ENCODE measurements at places on chromosomes 13 and 19.

- DNase-seq: no peak
Measured at GRCh38 chr19:55611300-55611982, 6.0 kb downstream of the ZNF865 start.

DNA sequence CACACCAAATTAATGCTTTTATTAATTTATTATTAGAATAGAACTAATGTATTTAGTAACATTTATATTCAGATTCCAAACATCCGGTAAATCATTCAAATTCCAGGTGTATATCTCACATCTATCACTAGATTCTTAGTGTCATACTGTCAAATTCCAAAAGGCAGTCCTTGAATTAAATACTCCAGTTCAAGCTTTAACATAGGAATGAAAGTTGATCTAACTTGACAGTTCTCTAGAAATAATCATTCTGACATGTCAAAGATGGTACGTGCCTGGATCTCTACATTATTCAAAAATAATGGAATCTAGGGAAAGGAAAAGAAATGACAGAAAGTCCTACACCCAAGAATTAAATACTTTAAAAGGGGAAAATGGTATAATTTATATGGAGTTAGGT lies 1161.5 kb downstream of the PCDH9 start:
- DNase-seq: no peak

DNA sequence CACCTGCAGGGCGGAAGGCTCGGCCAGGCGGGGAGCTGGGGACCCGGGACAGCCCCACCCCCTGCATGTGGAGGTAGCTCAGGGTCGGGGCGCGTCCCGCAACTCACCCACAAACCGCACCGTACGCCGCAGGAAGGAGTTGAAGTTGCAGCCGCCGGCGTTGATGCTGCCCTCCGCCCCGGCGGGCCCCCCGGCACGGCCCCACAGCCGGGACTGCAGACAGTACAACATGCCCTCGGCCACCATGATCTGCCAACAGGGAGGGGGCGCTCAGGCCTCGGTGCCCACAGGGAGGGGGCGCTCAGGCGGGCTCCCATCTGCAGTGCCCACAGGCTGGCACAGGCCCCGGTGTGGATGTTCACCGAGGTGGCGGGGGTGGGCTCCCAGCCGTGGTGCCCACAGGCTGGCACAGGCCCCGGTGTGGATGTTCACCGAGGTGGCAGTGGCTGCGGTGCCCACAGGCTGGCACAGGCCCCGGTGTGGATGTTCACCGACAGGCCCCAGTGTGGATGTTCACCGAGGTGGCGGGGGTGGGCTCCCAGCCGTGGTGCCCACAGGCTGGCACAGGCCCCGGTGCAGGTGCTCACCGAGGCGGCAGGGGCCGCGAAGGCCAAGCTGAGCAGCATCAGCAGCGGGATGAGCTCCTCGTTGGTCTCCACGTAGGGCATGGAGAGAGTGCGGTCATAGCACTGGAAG lies 6.5 kb downstream of the PLPPR3 start:
- DNase-seq: no peak

- peak; percentile 100 for DNase-seq
Measured at GRCh38 chr19:36114721-36115452, at the start of gene POLR2I. Gene POLR2I (minus strand): TSS chr19:36114875. CDS start chr19:36114856, 19 bp downstream.

DNA sequence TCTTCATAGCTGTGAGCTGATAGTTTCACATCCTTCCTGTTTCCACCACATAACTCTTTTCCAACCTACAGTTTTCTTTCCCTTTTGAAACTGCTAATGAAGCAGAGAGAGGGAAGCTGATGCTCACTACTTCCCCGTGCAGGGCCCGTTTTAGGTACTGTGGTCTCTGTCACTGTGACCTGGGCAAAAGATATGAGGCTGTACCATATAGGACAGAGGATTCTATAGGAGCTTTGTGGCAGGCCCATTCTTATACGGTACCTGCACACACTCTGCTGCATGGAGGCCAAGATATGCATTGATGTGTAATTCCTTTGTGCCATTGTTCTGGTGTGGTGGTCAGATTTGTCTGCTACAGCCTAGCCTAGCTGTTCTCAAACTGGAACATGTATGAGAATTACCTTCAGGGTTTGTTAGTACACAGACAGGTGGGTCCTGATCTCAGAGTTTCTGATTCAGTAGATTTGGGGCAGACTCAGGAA lies 577.3 kb downstream of the LMO7 start:
- DNase-seq: no peak

DNA sequence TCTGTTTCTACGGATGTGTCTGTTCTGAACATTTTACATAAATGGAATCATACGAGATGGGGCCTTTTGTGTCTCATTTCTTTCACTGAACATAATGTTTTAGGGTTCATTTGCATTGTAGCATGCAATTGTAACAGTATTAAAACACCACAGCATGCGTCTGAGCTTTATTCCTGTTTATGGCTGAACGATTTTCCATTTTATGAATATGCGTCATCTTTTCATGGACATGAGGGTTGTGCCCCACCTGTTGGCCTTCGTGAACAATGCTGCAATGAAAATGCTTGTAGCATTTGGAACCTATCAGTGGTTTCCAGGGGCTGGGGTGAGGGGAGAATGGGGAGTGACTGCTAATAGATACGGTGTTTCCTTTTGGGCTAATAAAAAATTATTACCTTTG lies 5.1 kb downstream of the OR10H1 start:
- DNase-seq: no peak

- no peak for DNase-seq
Measured at GRCh38 chr13:57558051-57558467, 73.5 kb upstream of the PCDH17 start.

GRCh38 chr19:49473868-49474541 lies at the start of gene FLT3LG:
Gene FLT3LG (plus strand): TSS chr19:49474215. CDS start chr19:49474640, 425 bp downstream.
- peak; percentile 73 for DNase-seq

- no peak for DNase-seq
Measured at GRCh38 chr13:102571075-102571474, 25.7 kb upstream of the TPP2 start.

- peak; percentile 73 for DNase-seq
Measured at GRCh38 chr19:1910177-1910576, 5.0 kb downstream of the ADAT3 start.

DNA sequence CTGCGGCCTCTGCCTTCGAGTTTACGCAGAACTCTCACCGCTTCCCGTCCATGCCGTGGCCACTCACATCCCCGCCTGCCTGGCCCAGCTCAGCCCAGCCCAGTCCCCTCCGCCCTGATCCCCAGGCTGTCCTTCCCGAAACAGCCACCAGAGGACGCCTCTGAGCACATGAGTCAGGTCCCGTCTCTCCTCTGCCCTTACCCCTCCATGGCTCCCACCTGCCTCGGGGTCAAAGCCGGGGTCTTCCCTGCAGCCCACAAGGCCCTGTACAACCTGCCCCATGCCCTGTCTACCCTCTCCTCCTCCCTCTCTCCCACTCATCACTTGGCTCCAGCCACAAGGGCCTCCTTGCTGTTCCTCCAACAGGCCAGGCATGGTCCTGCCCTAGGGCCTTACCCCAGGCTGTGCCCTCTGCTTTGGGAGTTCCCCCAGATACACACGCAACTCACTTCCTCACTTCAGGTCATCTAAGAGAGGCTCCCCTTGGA lies 8.1 kb upstream of the SEMA6B start:
- DNase-seq: peak; percentile 35

DNA sequence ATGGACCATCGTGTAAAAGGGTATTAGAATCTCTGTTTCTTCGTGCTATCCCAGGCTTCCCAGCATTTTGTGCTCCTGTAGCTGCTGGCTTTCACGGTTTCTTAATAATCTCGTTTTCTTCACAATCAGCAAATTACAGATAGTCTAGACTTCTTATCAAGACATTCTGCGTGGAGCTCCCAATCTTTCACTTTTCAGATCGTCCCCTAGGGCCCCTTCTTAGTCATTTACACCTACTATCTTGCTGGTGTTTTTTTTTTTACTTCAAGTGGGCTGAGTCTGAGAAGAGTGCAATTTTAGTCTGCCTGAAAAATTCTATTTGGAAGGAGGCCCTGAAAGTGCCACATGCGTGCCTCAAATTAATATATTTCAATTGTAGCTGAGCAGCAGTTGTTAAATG lies 275.1 kb downstream of the SHISA2 start:
- DNase-seq: no peak

DNA sequence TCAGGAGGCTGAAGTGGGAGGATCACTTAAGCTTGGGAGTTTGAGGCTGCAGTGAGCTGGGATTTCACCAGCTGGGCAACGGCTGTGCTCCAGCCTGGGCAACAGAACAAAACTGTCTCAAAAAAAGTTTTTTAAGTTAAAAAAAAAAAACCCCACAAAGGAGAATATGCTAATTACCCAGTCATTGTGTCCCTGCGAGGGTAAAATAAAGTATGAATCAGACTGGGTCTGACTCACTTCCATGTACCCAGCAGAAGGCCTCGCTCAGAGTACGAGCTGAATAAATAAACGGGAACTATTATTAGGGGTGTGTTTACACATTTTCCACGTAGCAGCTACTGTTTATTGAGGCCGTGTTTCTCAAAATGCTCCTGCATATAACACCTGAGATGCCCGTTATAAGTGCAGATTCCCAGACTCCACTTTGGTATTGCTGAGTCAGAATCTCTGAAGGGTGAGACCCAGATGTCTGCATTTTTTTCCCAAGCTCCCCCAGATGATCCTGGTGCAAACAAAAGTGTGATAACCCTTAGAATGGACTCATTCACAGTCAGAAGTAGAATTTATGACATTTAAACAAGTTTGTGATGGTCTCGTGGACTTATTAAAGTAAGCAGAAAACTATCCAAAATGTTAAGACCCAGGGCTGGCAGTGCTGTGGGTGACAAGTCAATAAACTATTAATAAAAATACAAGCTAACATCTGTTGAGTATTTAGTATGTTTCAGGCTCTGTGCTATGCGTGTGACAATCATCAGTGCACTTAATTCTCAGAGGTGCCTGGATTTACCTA lies 28.2 kb downstream of the KCNC3 start:
- peak; percentile 39 for DNase-seq

- peak; percentile 4 for DNase-seq
Measured at GRCh38 chr19:23916991-23917390, 2.3 kb downstream of the ZNF726 start.

- no peak for DNase-seq
Measured at GRCh38 chr13:40581277-40581579, 85.2 kb downstream of the FOXO1 start.

DNA sequence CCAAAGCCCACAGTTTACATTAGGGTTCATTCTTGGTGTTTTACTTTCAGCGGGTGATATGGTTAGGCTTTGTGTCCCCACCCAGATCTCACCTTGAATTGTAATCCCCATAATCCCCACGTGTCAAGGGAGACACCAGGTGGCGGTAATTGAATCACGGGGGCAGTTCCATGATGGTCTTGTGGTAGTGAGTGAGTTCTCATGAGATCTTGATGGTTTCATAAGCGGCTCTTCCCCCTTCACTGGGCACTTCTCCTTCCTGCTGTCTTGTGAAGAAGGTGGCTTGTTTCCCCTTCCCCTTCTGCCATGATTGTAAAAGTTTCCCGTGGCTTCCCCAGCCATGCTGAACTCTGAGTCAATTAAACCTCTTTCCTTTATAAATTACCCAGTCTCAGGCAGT lies 12.0 kb downstream of the FPR2 start:
- DNase-seq: no peak

DNA sequence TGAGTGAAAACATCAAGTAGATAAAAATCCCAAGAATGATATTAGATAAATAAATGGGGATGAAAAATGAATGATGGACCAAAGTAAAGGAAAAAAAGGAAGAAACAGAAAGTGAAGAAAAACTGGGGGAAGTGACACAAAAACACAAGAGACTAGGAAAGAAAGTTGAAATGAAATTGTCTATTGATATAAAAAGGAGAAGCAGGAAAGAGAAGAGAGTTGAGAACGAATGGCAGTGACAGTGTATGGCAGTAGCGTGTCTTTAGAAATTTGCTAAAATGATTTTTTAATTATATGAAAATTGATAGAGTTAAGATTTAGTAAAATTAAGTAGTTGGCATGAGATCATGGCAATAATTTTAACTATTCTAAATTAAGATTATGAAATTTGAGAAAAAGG lies 36.3 kb upstream of the SGCG start:
- no peak for DNase-seq

- peak; percentile 19 for DNase-seq
Measured at GRCh38 chr13:35747594-35747993, 271.1 kb upstream of the MAB21L1 start.

DNA sequence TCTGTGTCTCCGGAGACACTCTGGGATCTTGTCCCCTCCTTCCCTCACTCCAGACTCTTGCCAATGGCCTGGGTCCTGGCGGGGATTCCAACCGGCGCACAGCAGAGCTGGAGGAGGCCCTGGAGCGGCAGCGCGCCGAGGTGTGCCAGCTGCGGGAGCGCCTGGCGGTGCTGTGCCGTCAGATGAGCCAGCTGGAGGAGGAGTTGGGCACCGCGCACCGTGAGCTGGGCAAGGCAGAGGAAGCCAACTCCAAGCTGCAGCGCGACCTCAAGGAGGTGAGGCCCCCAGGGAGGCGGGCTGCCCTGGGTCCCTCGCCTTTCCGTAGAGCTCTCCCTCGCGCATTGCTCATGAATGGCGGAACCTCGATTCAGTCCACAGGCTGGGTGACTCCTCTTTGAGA lies 11.0 kb downstream of the PPFIA3 start:
- DNase-seq: no peak

DNA sequence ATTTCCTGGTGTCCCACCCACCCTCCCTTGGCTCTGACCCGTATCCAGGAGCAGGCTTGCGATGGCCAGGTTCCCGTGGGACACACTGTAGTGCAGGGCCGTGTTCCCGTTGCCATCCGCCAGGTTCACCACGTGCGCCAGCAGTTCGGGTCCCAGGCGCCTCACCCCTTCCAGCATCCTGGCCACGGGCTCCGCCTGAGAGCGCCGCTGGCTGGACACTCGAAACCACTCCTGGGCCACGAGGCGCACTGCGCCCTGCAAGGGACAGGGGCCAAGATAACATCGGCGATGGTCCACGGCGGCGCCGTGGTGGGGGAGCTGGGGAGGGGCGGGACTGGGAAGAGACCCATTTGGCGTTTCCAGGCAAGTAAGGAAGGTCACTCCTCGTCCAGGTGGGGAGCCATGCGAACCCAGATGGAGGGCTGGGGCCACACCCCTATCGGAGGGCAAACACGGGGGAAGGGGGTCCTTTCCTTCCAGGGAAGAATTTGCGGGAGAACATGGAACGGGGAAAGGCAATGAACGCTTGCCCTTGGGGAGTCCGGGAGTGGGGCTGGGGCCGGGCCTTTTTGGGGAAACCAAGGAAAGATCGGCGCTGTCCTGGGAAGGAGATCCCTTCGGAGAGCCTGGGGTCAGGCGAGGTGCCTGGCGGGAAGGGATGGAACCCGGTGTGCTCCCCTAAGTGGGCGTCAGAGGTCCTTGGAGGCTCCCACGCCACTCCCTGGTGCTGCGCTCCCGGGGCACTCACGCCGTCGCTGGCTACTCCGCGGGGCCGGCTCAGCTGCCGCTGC lies 9.9 kb downstream of the KANK3 start:
- no peak for DNase-seq
